GM12878 (cell line): ENCODE measurements at places on chromosomes 11 and 22. TPM values are rescaled to one million over a fixed set of nuclear protein-coding genes. Genes with fewer than 3 reads are reported as not detected.

GRCh38 chr11:130476922-130477491 lies 28.6 kb downstream of the ADAMTS15 start:
- H3K27me3 ChIP-seq, result peaks cover 5% of the 10 kb centered on the region; the same call in 1 of the 2 replicates
- H3K27ac ChIP-seq, result no peak overlapping the region
- H3K4me1 ChIP-seq, result no peaks in the 10 kb centered on the region
- H3K4me3 ChIP-seq, result no peak overlapping the region
- no peaks in the 10 kb centered on the region for H3K36me3 ChIP-seq

DNA sequence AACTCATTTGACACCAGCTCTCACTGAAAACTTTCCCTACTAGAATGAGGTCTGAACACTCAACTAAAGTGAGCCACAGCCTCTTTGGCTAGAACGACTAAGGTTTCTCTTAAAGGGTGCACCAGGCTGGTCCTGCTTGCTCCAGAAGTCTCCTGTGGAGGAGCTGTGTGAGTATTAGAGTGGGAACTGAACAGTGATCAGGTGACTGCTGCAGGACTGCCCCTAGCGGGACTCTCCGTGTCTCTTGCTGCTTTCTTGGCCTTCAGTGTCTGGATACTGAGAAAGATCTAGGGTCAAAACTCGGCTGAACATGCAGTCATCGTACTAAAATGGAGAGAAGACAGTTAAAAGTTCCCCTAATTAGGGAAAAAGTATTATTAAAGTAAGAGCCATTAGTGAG lies 34.6 kb downstream of the FAM118A start:
- no peaks in the 10 kb centered on the region for H3K27me3 ChIP-seq
- peaks cover 7% of the 10 kb centered on the region; the same call in 1 of the 2 replicates for H3K36me3 ChIP-seq
- no peak overlapping the region for H3K27ac ChIP-seq
- DNase-seq, result no peak

The BDNF gene
- total RNA-seq, result 0.05 and 0.08 TPM in 2 replicates

- H3K4me1 ChIP-seq, result peaks cover 17% of the 10 kb centered on the region
- no peak overlapping the region for H3K4me3 ChIP-seq
- peak; percentile 38 for DNase-seq
- H3K27me3 ChIP-seq, result no peaks in the 10 kb centered on the region
- peaks cover 25% of the 10 kb centered on the region for H3K36me3 ChIP-seq
Observed at GRCh38 chr11:3022300-3022967, 30.3 kb upstream of the NAP1L4 start.

The OR51E2 gene
- not detected in 2 replicates for total RNA-seq

DNA sequence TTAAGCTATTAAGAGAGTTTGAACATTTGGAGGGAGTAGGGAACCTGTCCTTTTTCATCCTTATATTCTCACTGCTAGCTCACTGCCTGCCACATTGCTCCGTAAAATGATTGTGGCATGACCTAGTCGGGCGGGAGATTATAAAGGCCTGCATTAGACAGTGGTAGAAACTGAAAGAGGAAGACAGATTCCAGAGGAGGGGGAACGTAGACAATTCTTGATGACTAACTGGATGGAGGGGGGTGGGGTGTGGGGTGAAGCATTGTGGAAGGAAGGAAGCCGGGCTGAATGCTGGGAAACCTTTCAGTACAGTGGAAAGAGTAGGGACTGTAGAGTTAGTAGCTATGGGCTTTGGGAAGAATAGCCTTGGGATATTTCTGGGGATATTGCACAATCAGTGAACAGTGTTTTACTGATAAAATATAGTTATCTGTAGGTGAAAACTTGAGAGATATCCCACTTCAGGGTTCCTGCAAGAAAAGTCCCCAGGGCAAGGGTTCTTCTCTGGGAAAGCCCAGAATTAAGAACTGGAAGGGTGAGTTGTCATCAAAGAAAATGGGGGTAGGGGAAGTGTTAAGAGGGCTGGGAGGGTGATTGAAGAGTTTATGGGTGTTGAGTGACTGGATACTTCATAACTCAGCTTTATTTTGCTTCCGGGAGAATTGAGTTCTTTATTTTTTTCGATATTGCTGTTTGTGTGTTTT lies 2.1 kb downstream of the MED15 start:
- H3K27ac ChIP-seq, result peak overlapping the region; percentile 90
- peak overlapping the region; percentile 95 for H3K4me3 ChIP-seq
- peaks cover 22% of the 10 kb centered on the region for H3K4me1 ChIP-seq
- H3K27me3 ChIP-seq, result no peaks in the 10 kb centered on the region
